Brain (organoid and tissue), 16 donors: ENCODE measurements at places on chromosomes 5 and 9. TPM values are rescaled to one million over a fixed set of nuclear protein-coding genes. Genes with fewer than 3 reads are reported as not detected.

Gene TMEM232
- polyA plus RNA-seq, result 1.6 TPM

Gene SLC34A1
- not detected for polyA plus RNA-seq

Gene FOXD4
- not detected for polyA plus RNA-seq

Gene LCN9
- not detected for polyA plus RNA-seq

Gene PROB1
- 1.7 TPM for polyA plus RNA-seq

GRCh38 chr5:116032094-116032517 lies at the start of gene ARL14EPL:
TSS of gene ARL14EPL (plus strand) at chr5:116032472. CDS start at chr5:116051466, 18,994 bp downstream.
- no peak for DNase-seq

GRCh38 chr5:162410365-162410764 lies 342.8 kb downstream of the GABRG2 start:
- DNase-seq, result no peak

DNA sequence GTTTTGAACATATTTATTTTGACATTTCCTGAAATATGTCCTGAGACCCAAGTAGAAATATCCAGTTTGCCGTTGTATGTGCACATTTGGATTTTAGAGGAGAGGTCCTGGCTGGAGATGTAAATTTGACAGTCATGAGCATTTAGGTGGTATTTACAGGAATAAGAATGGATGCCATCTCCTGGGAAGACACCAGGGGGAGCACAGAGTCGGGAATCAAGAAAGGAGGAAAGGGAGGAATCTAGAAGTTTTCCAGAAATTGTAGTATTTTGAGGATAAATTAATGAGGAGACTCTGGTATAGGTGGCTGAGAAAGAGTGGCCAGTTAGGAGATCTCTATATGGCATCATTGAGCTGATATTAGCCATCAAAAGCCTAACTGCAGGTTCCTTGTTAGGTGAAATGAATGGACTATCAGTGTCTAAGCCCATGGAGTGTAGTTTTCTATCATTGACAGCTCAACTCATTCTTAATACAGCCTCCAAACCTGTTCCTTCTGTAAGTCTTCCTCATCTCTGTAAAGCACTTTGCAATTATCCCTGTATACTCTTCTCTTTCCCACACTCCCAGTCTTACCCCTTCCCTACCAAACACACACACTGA lies 7.2 kb downstream of the GAPT start:
- DNase-seq, result peak; percentile 49

- DNase-seq, result no peak
Measured at GRCh38 chr5:14977058-14977685, 105.6 kb upstream of the ANKH start.

- no peak for DNase-seq
Measured at GRCh38 chr9:13020146-13021040, 245.6 kb downstream of the LURAP1L start.

GRCh38 chr5:139368613-139369012 lies 14.5 kb downstream of the SLC23A1 start:
- DNase-seq, result no peak

DNA sequence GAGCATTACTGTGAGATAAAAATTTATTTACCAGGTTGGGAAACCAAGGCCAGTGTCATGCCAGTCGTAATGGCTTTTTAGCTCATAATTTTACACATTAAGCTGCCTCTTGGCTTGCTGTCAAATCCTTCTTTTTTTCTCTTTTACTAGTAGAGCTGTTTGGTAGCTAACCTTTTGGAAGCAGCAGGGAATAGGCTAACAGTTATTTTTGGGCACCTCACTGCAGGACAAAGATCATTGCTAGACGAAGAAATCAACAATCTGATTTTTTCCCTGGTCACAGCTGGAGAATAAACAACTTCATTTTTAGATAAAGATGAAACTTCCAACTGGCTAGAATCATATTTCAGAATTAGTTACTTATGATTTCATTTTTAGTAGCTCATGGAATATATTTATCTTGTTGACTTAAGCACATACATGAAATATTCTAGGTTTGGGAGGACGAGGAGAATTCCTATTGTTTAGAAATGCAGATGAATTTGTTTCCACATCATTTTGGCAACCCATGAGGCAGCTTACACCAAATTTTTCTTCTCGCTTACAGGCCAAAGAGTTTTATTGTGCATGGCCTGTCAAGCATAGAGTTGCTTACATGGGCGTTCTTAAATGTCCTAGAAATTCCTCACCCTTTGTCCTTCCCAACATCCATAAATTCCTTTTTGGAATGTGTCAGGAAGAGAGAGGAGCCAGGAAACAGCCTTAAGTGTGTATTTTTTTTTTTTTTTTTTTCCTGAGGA lies 19.6 kb downstream of the TNC start:
- DNase-seq, result no peak
